ENCODE measurements at places on chromosomes 12 and 14. TPM values are rescaled to one million over a fixed set of nuclear protein-coding genes. Genes with fewer than 3 reads are reported as not detected.

GRCh38 chr12:131105736-131106348 is 152.1 kb downstream of the ADGRD1 start:
- H3K27me3 ChIP-seq, result peaks cover 3% of the 10 kb centered on the region
- H3K27ac ChIP-seq, result peak overlapping the region; percentile 52
- H3K4me3 ChIP-seq, result no peak overlapping the region

GRCh38 chr12:82361461-82361915 is 3.2 kb downstream of the METTL25 start:
- no peak overlapping the region for H3K4me3 ChIP-seq
- H3K36me3 ChIP-seq, result peaks cover 10% of the 10 kb centered on the region
- no peak overlapping the region for H3K27ac ChIP-seq
- peaks cover 57% of the 10 kb centered on the region for H3K4me1 ChIP-seq
- H3K27me3 ChIP-seq, result peaks cover 7% of the 10 kb centered on the region

- H3K27me3 ChIP-seq, result peaks cover 6% of the 10 kb centered on the region
- no peak for DNase-seq
- peaks cover 18% of the 10 kb centered on the region for H3K4me1 ChIP-seq
- H3K27ac ChIP-seq, result no peak overlapping the region
These were observed 5.3 kb downstream of the NUBPL start for GRCh38 chr14:31566456-31566855.

Gene GALNT6
- 19.0 TPM for polyA plus RNA-seq

Gene SLC17A8
- polyA plus RNA-seq, result not detected

Gene BEGAIN
- not detected for polyA plus RNA-seq

All from immature natural killer cell (primary cell).